ENCODE measurements at places on chromosomes 3 and 15. TPM values are rescaled to one million over a fixed set of nuclear protein-coding genes. Genes with fewer than 3 reads are reported as not detected.

The VEPH1 gene
- total RNA-seq = 0.42 TPM

The NGLY1 gene
- total RNA-seq = 118 TPM

The SEC11A gene
- total RNA-seq = 186 TPM

The SELENOK gene
- 71.3 TPM for total RNA-seq

The ARHGAP31 gene
- total RNA-seq = 2.0 TPM

The IQCF6 gene
- not detected for total RNA-seq

The CLRN1 gene
- 0.85 TPM for total RNA-seq

The CD86 gene
- 0.17 TPM for total RNA-seq

The PIGZ gene
- total RNA-seq = 2.7 TPM

The COPG1 gene
- total RNA-seq = 191 TPM

The PDCD6IP gene
- 185 TPM for total RNA-seq

The RPL39L gene
- total RNA-seq = 7.1 TPM

The SI gene
- total RNA-seq = not detected

The NAALADL2 gene
- total RNA-seq = 1.4 TPM

The FAM81A gene
- total RNA-seq = 3.4 TPM

The ZDHHC23 gene
- total RNA-seq = 1.0 TPM

The C3orf22 gene
- 0.47 TPM for total RNA-seq

The TRIP4 gene
- 11.6 TPM for total RNA-seq

The TLE3 gene
- total RNA-seq = 109 TPM

The AHSG gene
- total RNA-seq = not detected

The SYNM gene
- total RNA-seq = 43.9 TPM

The TRANK1 gene
- total RNA-seq = 5.2 TPM

The DCLK3 gene
- total RNA-seq = 0.83 TPM

The LHFPL4 gene
- total RNA-seq = 8.6 TPM

The GREM1 gene
- 0.13 TPM for total RNA-seq

The TMOD3 gene
- total RNA-seq = 47.8 TPM

The TRH gene
- 0.35 TPM for total RNA-seq

The SLC24A5 gene
- total RNA-seq = not detected

The INSYN1 gene
- 1.5 TPM for total RNA-seq

The TRIM42 gene
- 0.28 TPM for total RNA-seq

The ANKDD1A gene
- 7.5 TPM for total RNA-seq

The GOLGA8O gene
- total RNA-seq = 0.75 TPM

The EOMES gene
- not detected for total RNA-seq

The EPHA6 gene
- 21.2 TPM for total RNA-seq

The PLA2G4E gene
- total RNA-seq = 0.05 TPM

The TMC3 gene
- 0.18 TPM for total RNA-seq

The MINDY4B gene
- total RNA-seq = not detected

The ELL3 gene
- total RNA-seq = 2.0 TPM

The ACTRT3 gene
- total RNA-seq = 0.22 TPM

The CCDC54 gene
- total RNA-seq = 0.18 TPM

Measured in motor neuron (in vitro differentiated cells).